ENCODE measurements at places on chromosomes 2 and 18.
A peak's percentile ranks its signal among the peaks of the same experiment; 100 is the strongest.

DNA sequence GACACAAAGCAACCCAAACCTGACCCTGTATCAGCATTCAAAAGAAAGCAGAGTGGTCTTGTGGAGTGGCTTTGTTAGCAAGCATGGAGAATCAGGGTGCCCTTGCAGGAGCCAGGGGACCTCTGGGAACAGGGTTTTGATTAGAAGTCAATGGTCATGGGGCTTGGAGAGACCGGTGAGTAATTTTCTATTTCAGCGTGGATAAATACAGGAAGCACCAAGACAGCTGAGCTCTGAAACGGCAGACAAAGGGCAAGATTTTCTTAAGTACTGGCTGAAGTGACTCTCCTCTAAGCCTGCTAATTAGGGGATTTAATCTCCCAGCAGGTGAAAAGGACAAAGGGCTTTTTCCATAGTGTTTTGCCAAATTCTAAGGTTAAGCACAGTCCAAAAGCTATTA is 78.0 kb upstream of the GAREM1 start:
- DNase-seq = no peak

DNA sequence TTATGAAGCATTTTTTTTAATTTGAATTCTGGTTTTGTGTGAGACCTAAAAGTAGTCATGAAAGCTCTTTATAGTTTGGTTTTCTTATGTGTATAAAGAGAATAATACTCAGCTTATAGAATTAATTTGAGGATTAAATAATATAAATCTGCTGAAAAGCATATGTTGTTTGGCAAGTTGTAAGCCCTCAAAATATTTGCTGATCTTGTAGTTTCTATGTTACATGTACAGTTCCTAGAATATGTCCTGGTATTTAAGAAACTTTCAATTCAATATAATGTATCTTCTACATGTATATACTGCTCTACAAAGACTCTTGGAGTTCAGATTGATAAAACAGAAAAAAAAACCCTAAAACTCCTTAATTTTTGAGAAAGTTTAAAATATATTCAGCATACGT is 605.5 kb upstream of the FAM98A start:
- DNase-seq = no peak

DNA sequence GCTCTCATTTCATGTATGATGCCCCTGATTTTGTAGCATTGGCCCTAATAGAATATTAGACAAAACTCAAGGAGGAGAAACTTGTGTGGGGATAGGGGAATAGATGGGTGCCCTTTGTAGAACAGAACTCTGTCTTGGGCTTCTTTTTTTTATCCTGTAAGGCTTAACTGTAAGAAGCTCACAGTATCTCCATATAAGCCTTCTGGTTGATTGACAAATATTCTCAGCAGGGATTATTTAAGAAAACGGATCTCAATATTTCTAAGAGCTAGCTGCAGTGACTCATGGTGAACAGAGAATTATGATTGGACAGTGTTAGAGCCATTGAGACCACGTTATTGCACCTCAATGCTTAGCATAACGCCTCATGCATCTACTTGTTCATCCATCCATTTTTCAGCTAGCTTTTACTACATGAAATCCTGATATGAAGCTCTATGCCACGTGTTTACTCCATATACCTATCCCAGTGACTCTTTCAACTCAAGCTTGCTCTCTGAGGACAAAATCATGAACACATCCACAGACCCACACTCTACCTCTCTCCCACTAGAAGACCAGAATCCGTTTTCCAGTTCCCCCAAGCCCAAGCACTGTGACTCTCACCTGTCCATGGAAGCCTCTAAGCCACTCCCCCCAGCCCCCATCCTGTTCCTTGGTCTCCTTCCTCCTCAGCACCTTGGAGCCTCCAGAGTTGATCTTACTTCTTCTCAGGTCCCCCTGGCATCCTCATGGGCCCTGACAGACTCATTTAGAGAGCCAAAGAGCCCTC is 99.2 kb downstream of the BCL2L11 start:
- DNase-seq = no peak

DNA sequence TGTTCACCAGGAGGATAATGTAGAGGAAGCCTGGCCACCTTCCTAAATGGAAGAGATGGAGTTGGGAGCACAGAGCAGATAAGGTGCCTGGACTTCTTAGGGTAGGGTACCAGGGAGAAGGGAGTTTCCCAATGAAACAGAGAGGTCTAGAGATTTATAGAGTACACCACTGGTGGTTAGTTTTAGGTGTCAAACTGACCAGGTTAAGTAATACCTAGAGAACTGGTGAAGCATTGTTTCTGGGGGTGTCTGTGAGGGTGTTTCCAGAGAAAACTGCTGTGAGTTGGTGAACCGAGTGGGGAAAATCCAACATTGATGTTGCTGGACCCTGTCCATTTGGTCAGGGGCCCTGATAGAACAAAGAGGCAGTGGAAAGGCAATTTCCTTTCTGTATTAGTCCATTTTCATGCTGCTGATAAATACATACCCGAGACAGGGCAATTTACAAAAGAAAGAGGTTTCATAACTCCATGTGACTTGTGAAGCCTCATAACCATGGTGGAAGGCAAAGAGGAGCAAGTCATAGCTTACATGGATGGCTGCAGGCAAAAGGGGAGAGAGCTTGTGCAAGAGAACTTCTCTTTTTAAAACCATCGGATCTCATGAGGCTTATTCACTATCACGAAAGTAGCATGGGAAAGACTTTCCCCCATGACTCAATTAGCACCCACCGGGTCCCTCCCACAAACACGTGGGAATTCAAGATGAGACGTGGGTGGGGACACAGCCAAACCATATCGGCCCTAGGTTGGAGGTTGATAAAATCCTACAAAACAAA is 260.8 kb downstream of the CBLN2 start:
- DNase-seq = no peak

GRCh38 chr2:42249284-42249683 is 80.1 kb downstream of the EML4 start:
- DNase-seq = peak; percentile 17

DNA sequence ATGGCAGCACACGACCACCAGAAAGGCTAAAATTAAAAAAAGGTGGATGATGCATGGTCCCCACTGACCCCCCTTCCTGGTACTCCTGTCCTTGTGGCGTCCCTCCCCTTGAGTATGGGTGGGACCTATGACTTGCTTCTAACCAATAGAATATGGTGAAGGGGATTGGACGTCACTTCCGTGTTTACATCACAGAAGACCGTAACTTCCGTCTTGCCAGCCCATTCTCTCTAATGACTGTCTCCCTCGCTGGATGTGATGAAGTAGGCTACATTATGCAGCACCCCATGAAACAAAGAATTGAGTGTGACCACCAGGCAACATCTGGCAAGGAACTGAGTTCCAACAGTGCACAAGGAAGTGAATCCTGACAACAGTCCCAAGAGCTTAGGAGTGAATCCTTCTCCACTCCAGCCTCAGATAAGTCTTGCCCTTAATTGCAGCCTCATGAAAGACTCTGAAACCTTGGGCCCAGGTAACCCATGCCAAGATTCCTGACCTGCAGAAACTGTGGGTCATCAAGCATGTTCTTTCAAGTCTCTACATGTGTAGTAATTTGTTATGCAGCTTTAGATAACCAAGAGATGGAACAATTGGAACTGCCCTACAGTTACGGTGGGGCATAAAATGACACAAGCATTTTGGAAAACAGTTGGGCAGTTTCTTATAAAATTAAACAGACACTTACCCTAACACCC is 80.1 kb upstream of the NPAS2 start:
- DNase-seq = no peak

DNA sequence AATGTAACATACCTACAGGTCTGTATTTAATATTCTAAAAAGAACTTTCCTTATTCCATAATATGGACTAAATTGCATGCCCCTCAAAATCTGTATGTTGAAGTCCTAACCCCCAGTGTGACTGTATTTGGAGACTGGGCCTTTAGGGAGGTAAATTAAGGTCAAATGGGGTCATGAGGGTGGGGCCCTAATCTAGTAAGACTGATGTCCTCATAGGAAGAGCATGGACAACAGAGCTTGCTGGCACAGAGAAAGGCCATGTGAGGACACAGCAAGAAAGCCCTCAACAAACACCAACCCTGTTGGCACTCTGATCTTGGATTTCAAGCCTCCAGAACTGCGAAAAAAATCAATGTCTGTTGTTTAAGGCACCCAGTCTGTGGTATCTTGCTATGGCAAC is 18.6 kb downstream of the SF3B1 start:
- DNase-seq = peak; percentile 52

- DNase-seq = no peak
These were observed 137.1 kb downstream of the VAPA start for GRCh38 chr18:10050956-10051355.

DNA sequence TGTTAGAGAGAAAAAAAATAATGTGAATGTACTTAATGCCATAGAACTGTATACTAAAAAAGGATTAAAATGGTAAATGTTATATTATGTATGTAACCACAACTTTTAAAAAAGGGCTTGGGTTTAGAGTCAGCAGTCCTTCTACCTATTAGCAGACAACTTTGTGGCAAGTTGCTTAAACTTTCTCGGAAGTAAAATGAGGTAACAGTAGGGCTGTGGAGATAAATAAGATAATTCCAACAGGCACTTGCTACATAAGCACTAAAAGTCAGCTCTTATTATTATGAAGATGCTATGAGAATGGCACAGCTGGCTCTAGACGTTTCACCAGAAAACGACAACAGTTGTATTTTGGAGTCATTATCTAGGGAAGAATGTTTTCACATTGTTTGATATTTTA is 31.3 kb downstream of the AAK1 start:
- DNase-seq = no peak

DNA sequence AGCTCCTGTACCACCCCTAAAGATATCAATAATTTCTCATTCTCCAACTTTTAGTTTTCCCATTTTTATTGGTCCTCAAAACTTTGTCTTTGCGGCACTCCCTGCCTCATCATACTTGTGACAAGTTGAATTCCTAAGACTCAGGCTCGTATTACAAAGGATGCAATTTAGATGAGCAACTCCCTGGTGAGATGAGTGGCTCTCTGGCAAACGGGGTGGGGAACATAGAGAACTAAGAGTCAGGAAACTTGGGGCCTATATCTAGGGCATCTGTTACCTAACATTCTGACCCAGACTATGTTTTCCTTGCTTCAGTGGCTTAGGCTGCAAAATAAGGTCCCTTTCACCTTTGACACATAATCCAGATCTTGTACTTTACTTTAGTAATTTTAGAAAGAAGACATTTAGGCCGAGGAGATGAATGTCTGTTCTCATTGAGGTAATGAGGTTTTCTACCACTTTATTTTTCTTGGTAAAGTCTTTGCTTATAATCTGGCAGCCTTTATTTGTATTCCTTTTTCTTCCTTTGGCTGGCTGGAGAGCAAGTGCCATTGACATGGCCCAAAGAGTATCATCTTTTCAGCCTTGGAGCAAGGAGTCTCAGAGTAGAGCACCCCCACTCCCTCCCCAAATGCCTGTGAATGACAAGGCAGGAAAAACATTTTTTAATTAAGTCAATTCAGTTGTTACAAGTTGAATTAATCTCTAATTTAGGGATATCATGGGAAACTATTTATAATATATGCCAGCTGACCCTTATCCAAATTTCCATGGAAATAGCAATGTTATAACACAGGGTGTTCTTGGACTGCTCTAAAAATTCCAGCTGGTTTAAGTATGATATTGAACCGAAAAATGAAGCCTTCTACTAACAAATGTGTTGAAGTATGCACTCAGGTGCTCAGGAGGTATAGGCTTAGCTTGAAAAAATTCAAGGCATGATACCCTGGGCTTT is 15.2 kb downstream of the TSPYL6 start:
- no peak for DNase-seq

GRCh38 chr2:7919510-7919909 is 762.3 kb upstream of the ID2 start:
- DNase-seq = no peak

GRCh38 chr2:25912851-25913695 is 34.8 kb upstream of the ASXL2 start:
- DNase-seq = no peak

GRCh38 chr2:201118121-201118960 is 2.4 kb downstream of the CFLAR start:
- peak; percentile 92 for DNase-seq

DNA sequence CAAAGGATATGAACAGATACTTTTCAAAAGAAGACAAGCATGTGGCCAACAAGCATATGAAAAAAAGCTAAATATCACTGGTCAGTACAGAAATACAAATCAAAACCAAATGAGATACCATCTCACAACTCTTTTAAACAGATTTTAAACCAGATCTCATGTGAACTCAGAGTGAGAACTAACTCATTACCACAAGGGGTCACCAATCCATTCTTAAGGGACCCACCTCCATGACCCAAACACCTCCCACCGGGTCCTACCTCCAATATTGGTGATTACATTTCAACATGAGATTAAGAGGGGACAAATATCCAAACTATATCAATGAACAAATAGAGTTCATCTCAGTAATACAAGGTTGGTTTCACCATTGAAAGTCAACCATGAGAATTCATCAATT is 319.8 kb upstream of the GULP1 start:
- DNase-seq = no peak

DNA sequence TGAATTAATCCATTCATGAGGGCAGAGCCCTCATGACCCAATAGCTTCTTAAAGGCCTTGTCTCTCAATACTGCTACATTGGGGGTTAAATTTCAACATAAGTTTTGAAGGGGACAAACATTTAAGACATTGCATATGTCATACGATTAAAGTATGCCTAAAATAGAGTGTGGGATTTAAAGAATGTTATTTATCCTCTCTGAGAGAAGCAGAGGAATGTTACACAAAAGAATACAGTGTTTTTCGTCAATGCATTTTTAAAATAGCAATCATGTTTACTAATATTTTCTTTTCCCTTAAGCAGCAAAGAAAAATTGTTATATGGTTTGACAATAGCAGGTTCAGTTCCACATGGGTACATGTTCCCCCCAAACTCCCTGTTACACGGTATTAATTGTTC is 363.1 kb downstream of the NUP35 start:
- no peak for DNase-seq

DNA sequence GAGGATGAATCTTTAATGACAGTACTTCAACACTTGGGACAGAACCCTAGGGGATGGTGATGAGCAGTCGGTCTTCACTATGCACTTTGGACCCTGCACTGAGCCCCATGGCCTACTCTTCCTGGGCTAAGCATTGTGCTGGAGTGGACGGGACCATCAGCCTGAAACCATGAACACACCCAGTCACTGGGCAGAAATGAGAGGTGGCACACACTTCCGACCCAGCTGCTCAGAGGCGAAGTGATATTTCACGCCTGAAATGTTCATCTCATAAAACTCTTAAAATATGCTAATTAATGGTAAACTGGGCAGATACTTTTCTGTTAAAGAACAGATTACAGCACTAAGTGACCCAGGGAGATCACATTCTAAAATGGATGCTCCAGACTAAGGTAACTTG is 150.3 kb upstream of the NDUFV2 start:
- DNase-seq = no peak

DNA sequence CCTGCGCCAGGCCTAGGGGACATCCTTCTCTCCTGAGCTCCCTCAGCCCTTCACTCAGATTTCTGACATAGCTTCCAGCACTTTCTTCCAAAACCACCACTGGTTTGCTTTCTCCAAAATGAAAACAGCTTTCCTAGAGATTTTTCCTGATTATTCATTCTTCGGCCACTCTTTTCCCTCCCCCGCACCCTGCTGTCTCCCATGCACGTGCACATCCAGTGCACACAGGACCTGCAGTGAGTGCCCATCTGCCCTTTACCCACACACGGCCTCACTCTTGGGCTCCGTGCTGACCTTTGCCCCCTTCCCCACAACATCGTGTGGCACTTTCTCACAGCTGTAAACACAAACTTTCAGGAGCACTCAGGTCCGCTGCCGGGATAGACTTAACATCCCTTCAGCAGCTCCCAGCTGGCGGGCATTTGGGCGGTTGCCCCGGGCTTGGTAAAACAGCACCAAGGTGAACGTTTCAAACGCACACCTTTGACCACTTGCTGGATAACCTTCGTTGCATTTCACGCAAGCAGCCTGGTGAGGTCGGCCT is 25.8 kb downstream of the KIF1A start:
- no peak for DNase-seq

- DNase-seq = no peak
These were observed 14.3 kb upstream of the TMEM185B start for GRCh38 chr2:120237491-120237902.

Data from hematopoietic multipotent progenitor cell treated with erythropoietin and hydrocortisone succinate and interleukin-3 and kit ligand, for 8 days (in vitro differentiated cells).